ENCODE measurements at places on chromosomes 6 and 20.
A peak's percentile ranks its signal among the peaks of the same experiment; 100 is the strongest.

- DNase-seq, result no peak
Observed at GRCh38 chr6:15426901-15427300, 181.0 kb downstream of the JARID2 start.

DNA sequence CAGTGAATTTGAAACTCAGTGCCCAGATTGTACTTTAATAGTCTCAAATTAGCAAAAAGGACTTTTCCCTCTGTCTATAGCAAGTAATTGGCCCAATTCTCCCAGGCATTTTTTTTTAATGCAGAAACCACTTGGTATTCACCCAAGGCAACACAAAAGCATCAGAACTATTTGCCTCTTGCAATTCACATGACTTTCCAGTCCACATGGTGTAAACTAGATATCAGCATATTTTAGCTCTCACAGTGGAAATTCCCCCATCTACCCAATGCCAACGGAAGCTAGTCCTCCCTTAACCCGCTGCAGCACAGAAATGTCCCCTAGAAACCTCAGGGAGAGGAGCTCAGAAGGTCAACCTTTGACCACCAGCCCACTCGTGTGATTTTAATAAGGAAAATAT is 103.4 kb upstream of the CDYL start:
- peak; percentile 80 for DNase-seq

DNA sequence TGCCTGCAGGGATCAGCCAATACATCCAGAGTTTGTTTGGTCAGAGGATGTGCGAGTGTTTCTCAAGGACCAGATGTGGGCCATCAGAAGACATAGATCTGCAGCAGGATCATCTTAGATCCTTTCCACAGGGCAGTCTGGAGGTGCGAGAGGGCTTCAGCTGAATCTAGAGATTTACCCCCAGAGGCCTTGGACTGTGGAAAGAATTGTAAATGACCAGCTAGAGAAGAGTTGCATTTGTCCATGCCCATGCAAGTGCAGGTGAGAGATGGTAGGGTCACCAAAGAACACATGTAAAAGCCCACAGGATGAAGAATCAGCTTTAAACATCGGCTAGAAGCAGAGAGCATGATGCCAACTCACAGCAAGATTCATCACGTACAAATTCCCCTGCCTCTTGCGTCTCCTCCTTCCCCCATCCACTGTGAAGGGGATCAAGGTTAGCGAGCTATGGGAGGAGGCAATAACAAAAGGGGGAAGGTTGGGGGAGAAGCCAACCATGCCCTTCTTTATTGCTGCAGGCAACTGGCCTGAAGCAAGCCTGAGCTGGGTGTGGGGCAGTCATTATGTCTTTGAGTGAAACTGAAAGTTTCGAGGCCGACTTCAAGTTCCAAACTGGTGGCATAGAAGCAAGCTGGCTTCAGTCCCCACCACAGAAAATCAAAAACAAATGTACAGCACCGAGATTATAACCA is 83.5 kb downstream of the SCML4 start:
- DNase-seq, result peak; percentile 29

DNA sequence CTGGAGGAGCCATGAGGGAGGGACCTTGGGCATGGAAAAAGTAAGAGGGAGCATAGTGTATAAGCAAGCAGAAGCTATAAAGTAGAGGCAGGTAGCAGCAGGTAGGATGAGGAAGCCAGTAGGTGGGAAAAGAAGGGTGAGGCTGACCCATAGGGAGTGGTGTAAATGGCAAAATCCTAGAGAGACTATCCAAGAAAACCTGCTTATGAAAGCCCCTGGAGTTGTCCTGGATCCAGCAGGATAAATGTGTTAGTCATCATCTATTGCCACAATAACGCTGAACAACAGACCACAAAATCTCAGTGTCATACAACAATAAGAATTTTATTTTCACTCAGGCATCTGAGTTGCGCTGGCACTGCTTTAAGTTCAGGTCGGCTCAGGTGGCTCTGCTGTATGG is 30.2 kb downstream of the CHD6 start:
- DNase-seq, result peak; percentile 88

- no peak for DNase-seq
Observed at GRCh38 chr6:43246301-43247113, 3.2 kb downstream of the TTBK1 start.

- DNase-seq, result no peak
Observed at GRCh38 chr6:126764671-126765070, 353.8 kb upstream of the RSPO3 start.

DNA sequence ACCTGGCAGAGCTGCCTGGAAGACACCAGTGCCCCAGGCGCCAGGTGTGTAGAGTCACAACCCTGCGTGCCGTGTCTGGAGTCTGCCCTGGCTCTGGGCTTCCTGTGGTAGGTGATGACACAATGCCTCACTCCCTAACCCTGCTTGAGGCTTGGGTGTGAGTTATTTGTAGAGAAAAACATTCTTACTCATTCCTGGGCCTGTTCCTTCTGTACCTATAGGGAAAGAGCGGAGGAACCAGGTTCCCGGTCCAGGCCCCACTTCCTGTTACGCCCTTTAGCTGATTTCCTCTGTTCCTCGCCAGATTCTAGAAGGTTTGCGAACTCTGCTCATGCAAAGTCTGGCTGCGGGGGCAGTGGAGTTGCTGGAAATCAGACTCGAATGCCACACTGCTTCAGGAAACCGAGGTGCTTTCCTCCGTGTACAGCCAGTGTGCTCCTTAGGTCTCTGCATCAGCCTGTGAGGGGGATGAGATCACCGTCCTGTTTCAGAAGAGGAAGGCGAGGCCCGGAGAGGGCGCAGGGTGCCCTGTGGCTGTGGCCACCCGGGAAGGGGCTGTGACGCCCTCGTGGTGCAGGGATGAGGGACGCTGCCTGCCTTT is 67.1 kb upstream of the DUSP22 start:
- DNase-seq, result no peak

DNA sequence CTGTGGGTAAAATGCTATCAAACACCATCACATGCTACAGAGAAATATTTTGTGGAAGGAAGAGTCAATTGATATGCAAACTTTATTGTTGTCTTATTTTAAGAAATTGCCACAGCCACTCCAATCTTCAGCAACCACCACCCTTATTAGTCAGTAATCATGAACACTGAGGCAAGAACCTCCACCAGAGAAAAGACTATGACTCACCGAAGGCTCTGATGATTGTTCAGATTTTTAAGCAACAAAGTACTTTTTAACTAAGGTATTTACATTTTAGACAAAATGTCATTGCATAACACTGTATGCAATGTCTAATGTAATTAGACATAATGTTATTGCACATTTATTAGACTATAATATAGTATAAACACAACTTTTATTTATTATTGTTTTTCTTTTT is 26.2 kb upstream of the MMP24 start:
- DNase-seq, result peak; percentile 69

- no peak for DNase-seq
Observed at GRCh38 chr20:18835466-18836256, 22.1 kb downstream of the SCP2D1 start.

GRCh38 chr6:153392156-153392555 is 261.1 kb upstream of the RGS17 start:
- DNase-seq, result no peak

- DNase-seq, result no peak
Observed at GRCh38 chr20:32333988-32334885, 23.9 kb upstream of the ASXL1 start.

- no peak for DNase-seq
Observed at GRCh38 chr20:49894073-49894470, 21.3 kb downstream of the SPATA2 start.

- no peak for DNase-seq
Observed at GRCh38 chr20:13717631-13718044, 67.1 kb downstream of the ESF1 start.

DNA sequence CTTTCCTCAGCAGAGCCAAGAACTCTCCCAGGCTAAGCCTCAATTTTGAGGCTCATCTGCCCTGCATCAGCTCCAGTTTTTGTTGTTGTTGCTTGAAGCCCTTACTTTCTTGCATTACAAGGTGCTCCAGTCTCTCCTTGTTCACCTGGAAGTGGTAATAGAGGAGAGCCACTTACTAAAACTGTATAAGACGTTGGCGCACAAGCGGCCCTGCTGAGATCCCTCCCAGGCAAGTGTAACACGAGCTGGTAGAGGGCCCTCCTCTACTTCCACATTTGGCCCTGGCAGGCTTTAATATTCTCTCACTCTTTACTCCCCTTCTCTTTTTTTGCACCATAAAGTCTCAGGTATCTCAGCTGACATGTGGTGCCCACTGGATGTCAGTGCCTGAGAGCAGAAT is 19.5 kb downstream of the GCM2 start:
- DNase-seq, result no peak

DNA sequence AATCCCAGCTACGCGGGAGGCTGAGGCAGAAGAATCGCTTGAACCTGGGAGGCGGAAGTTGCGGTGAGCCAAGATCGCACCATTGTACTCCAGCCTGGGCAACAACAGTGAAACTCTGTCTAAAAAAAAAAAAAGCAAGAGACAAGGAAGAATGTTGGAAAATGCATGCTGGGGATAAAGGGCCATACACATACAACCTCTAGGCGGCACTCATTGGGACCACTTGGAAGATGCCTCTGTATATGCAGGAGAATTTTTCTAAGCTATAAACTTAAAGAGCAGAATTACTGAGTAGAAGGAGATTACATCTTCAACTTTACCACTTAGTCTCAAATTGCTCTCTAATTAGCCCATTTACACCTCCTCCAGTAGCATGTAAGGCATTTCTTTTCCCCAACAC is 42.8 kb downstream of the ZBTB9 start:
- no peak for DNase-seq

DNA sequence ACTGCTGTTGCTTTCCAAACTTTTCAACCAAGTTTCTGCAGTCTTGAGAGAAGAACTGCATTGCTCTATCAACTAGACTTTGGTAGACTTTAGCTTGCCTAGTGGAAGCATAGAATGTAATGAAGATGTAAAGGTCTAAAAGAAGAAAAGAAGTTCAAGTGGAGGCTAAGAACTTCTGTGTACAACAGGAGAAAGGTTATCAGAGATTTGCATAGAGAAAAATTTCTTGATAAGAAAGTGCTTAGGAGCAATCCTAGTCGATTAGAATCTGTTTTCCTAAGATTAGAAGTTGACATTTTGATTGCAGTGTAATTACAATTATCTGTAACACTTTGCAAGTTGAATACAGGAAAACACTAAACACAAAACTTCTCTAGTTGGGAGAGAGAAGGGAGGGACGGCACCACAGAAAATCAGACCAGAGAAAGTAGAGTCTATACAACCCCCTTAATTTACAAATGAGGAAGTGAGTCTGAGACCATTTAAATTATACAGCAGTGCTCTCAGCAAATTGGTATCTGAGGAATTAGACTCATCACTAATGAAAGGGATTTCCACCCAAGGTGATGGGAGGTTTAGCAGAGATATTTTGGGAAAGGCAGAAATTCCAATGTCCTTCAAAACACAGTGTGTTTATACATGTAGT is 194.3 kb upstream of the MARCKS start:
- DNase-seq, result no peak

GRCh38 chr6:14079433-14079832 is 38.1 kb upstream of the CD83 start:
- no peak for DNase-seq

- DNase-seq, result peak; percentile 92
Observed at GRCh38 chr6:47484616-47485015, 7.0 kb downstream of the CD2AP start.

- peak; percentile 13 for DNase-seq
Observed at GRCh38 chr6:47669684-47670513, 28.5 kb upstream of the ADGRF4 start.

- DNase-seq, result no peak
Observed at GRCh38 chr6:19664050-19664449, 173.1 kb upstream of the ID4 start.

GRCh38 chr6:131023834-131024504 is 39.1 kb downstream of the EPB41L2 start:
- peak; percentile 52 for DNase-seq

DNA sequence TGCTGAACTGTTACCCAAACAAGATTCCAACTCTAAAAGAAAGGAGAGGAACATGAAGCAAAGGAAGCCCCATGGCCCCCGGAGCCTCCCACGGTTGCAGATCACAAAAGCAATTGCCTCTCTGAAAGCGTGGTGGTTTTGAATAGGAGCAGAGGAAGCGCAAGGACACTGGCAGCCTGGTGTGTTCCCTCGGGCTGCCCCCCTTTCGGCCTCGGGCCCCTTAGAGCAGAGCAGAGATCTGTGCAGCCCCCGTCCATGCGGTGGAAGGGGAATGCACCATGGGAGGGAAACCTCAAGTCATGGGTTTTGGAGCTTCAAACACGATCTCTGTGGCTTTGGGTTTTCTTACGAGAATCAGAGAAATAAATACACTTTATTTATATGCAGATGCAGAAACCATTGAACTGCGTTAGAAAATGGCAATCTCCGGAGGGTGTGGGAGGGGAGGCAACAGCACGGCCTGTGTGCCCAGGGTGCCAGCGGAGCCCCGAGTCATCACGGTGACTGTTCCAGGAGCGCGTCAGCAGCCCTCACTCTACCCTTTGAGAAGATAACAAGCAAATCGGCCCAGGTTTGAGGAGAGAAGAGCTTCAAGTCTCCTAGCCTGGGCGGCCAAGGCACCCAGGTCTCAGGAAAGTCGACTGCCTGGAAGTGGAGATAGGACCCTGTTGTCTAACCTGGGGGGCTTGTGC is 20.5 kb downstream of the FOXF2 start:
- no peak for DNase-seq

GRCh38 chr20:49630396-49630951 is 62.5 kb upstream of the PTGIS start:
- DNase-seq, result no peak

GRCh38 chr6:10033223-10033829 is 381.5 kb downstream of the TFAP2A start:
- DNase-seq, result peak; percentile 1

- DNase-seq, result no peak
Observed at GRCh38 chr6:38549795-38550194, 89.9 kb downstream of the BTBD9 start.

GRCh38 chr6:66344796-66345195 is 637.8 kb upstream of the EYS start:
- peak; percentile 26 for DNase-seq

GRCh38 chr6:11785774-11786579 is 7.4 kb upstream of the ADTRP start:
- no peak for DNase-seq

- no peak for DNase-seq
Observed at GRCh38 chr6:146590492-146590891, 8.3 kb upstream of the ADGB start.

DNA sequence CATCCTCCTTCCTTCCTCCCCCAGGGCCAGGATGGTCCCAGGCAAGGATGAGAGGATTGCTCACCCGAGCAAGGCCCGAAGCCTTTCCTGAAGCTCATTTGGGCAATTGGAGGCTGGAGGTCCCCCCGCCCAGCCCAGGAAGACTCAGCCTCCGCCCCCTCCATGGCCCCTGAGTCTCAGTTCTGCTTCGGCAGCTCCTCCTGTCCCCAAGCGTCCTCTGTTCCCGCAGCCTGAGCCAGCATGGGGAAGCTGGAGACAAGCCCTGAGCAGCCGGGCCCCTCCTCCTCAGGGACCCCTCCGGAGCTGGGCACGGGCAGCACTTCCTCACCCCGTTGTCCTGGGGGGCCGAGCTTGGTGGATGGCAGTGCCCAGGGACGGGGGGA is 26.0 kb downstream of the SLC17A9 start:
- DNase-seq, result no peak

DNA sequence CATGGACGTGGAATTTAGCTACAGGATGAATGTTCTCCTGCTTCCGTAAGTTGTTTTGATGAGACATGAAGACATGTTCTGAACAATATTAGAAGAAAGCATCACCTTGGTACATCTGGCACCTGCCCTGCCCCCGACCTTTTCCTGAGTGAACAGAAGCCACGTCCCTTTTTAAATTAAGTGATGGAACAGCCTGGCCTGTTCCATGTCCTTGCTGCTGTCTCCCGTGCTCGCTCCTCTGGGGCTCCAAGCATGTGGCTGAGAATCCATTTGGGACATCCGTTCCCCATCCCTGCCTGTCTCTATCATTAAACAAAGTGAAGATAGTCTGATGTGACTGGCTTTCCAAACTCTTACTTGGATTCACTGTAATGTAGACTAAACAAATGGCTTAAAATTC is 36.4 kb downstream of the ERMARD start:
- DNase-seq, result no peak
